Central memory CD8-positive, alpha-beta T cell (primary cell): ENCODE measurements at places on chromosomes 1 and 21.

DNA sequence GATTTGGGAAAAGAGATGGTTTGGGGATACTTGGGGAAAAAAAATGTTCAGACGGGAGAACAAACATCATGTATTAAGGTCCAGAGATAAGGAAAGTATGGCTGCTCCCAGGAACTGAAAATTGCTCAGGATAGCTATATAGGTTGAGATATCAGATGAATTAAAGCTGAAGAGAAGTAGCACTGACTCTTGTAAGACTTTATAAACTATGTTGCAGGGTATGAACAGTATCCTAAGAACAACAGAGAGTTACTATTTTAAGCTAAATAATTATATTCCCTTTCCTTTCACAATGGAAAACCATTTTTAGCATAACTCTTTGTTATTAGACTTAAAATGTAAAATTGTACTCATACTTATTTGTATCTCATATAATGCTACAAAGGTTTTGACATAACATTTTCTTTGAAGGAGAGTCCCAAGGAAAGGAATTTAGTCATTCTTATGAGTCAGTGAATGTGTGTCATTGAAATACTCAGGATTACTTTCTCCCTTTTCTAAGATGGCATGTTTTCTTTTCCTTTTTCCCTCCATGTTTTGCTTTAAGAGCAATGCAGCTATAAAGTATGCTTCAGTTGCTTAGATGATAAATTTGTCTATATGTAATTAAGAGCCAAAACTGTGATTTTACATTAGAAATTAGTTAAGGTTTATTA is 139.4 kb upstream of the KIAA1614 start:
- H3K27ac ChIP-seq: no peak overlapping the region
- H3K4me1 ChIP-seq: peaks cover 40% of the 10 kb centered on the region
- H3K36me3 ChIP-seq: no peaks in the 10 kb centered on the region
- no peak overlapping the region for H3K4me3 ChIP-seq
- DNase-seq: no peak

DNA sequence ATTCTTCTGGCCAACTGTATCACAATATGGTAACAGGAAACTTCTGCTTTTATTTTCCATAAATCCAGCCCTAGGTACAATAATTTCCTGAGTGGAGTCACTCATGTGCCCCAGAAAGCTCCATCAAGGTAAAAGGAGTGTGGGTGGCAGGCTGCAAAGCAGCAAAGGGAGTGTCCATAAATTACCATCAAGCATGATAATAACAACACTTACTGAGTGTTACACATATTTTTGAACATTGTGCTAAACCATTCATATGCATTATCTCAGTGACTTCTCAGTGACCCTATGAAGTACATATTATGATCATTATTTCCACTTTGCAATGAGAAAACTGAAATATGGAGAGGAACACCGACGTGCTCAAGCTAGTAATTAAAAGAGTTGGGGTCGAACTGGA is 149.2 kb upstream of the PLXNA2 start:
- no peak for DNase-seq
- peaks cover 36% of the 10 kb centered on the region for H3K27me3 ChIP-seq
- H3K27ac ChIP-seq: no peak overlapping the region
- no peaks in the 10 kb centered on the region for H3K36me3 ChIP-seq
- H3K4me1 ChIP-seq: no peaks in the 10 kb centered on the region
- H3K4me3 ChIP-seq: no peak overlapping the region

DNA sequence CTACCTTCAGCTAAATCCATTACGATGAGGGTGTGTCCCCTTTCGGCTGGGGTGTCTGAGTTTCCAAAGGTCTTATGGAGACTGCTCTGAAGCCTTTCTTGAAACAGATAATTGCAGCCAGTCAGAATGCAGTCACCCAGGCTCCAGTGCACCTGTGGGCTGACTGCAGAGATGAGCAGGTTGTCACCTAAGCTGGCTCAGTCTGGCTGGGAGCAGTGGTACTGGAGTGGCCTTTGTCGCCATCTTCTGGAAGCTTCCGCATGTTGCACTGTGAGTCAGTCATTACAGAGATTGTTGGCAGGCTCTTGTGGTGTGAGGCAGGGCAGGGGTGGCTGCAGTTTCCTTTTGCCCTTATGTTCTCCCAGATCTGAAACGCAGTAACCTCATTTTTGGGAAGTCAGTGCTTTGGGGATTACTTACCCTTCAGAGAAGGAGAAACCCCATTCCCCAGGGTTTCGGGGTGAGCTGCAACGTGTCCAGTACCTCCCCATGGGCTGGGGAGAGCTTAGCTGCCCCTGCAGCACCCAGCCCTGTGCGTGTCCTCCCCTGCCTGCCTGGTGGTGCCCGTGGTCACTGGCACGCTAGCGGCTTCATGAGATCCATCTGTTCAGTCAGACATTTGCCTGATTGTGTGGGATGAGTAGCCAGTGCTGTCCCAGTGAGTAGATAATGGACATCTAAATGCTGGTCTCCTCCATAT is 48.0 kb downstream of the SMYD2 start:
- no peak overlapping the region for H3K4me3 ChIP-seq
- H3K4me1 ChIP-seq: peaks cover 4% of the 10 kb centered on the region
- no peak overlapping the region for H3K27ac ChIP-seq
- H3K27me3 ChIP-seq: no peaks in the 10 kb centered on the region

DNA sequence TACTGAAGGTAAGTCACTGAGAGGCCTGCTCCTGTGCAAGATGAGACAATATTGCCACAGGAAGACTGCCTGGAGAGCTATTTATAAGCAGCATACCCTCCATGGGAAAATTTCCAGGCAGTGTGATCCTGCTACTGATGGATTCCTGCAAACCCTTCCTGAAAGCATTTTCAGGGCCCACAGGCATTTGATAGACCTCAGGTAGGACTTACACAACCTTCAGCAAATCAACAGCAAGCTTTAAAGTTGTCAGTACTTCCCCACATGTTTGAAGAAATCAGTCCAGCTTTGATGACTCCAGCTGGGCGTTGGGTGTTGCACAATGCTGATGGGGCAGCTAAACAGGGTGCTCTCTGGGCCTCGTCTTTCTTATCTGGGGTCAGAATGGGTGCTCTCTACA is 108.8 kb downstream of the PLXNA2 start:
- H3K27ac ChIP-seq: no peak overlapping the region
- peaks cover 2% of the 10 kb centered on the region for H3K36me3 ChIP-seq
- peaks cover 20% of the 10 kb centered on the region for H3K27me3 ChIP-seq
- no peak overlapping the region for H3K4me3 ChIP-seq
- H3K4me1 ChIP-seq: peaks cover 11% of the 10 kb centered on the region
- DNase-seq: no peak

DNA sequence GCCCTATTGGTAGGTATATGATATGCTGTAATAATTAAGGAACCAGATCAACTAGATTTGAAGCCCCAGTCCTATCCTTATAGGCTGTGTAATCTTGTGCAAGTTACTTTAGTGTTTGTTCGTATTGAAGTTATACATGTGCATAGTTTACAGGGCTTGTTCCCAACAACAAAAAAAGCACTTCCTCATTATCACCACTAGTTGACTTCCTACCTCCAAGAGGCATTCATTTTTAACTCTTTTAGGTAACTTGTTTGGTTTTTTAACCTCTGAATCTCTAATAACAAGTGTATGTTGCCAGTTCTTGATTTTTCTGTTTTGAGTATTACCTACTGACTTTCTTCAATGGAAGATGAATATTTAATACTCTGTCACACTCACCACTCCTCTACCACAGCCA is 71.9 kb downstream of the ST3GAL3 start:
- H3K27ac ChIP-seq: no peak overlapping the region
- peaks cover 2% of the 10 kb centered on the region for H3K36me3 ChIP-seq
- H3K27me3 ChIP-seq: no peaks in the 10 kb centered on the region
- peaks cover 8% of the 10 kb centered on the region for H3K4me1 ChIP-seq
- no peak for DNase-seq
- no peak overlapping the region for H3K4me3 ChIP-seq

GRCh38 chr1:51329443-51330325 is 678 bp downstream of the TTC39A start:
- H3K4me3 ChIP-seq: peak overlapping the region; percentile 55
- peaks cover 49% of the 10 kb centered on the region for H3K27me3 ChIP-seq

DNA sequence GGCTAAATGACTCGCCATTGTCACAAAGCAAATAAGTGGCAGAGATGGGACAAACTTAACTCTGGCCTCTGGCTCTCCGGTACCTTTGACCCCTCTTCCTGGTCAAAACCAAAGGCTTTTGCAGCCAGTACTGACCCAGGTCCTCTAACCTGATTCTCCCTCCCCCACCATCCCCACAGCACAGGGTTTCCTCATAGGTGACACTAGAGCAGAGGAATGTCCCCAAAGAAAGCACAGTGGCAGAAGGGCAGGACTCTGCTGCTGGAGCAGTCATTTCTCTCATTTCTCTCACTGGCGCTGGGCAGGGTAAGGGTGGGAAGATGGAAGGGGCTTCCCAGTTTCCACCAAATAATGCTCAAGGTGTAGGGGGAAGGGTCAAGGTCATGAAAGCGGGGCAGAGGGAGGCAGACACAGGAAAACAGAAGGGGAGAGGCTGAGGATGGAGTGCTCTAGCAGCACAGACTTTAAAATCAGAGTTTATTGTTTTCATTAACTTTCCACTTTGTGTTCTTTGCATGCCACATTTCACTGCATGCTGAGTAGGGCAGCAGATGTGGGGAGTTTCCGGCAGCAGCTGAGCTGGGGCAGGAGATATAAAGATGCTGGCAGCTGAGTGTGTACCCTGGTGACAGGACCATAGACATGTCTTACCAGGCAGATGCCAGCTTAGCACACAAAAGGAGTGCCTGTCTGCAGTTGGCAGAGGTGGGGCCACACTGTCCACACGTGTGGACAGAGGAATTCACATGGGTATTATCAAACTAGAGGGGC is 80.5 kb downstream of the FAM78B start:
- H3K4me1 ChIP-seq: no peaks in the 10 kb centered on the region
- H3K36me3 ChIP-seq: peaks cover 3% of the 10 kb centered on the region
- H3K27me3 ChIP-seq: peaks cover 17% of the 10 kb centered on the region
- H3K27ac ChIP-seq: no peak overlapping the region
- H3K4me3 ChIP-seq: no peak overlapping the region

DNA sequence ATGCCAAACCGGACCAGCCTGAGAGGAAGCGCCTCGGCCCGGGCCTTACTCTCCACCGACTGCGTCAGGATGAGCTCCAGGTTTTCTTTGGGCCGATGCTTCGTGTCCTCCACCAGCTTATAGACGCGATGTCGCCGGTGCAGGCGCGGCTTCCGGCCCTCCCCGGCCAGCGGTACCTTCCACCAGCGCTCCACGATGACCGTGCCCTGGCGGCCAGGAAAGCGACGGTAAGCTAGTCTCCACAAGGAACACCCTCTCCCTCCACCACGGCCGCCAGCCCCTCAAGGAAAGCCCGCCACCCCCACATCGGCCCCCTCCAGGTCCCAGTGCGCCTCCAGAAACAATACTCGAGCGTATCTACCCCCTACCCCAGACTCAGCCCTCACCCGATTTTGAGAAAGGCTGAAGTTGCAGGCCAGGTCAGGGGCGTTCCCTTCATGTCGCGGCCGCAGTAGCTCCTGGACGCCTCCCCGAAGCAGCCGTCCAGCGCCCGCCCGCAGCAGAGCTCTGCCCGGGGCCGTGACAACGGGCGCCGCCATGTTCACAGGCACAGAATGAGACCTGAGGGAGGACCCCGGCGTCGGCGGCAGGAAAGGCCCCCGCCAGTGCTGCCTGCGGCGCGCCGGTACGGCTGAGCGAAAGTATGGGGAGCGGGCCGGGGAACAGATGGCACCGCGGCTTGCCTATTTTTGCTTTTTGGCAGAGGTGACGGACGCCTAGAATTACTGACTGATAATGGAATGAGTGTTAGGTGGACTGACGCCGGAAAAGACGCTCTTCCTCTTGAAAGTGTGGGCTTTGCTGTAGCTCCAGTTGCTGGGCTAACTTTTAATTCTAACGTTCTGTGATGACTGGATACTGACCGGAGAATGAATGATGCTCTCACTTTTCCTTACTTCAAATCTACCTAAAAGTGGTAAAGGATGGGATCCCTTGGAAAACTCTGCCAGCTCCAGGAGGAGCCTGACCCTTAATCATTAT is at the start of gene MRPL9:
MRPL9 (minus strand) TSS at position 556 of the 981 bp plus-strand sequence; CDS start at position 539, 17 bp downstream.
- H3K27ac ChIP-seq: peak within 1 kb of the TSS; percentile 98
- H3K4me1 ChIP-seq: peaks cover 25% of the 10 kb centered on the region
- no peaks in the 10 kb centered on the region for H3K27me3 ChIP-seq
- peaks cover 49% of the 10 kb centered on the region for H3K36me3 ChIP-seq

- H3K27ac ChIP-seq: peak overlapping the region; percentile 98
- peaks cover 47% of the 10 kb centered on the region for H3K36me3 ChIP-seq
- H3K27me3 ChIP-seq: no peaks in the 10 kb centered on the region
- peak; percentile 97 for DNase-seq
- H3K4me3 ChIP-seq: peak overlapping the region; percentile 73
- peaks cover 75% of the 10 kb centered on the region for H3K4me1 ChIP-seq
These were observed 14.8 kb upstream of the BTG2 start for GRCh38 chr1:203290261-203291089.
